Activated CD4-positive, alpha-beta T cell treated with anti-CD3 and anti-CD28 coated beads, Interleukin-2, amount 50 U/mL, for 48 hours (primary cell): ENCODE measurements at places on chromosomes 5 and 9.

- no peak for DNase-seq
Measured at GRCh38 chr5:96864922-96865530, 11.3 kb upstream of the ERAP2 start.

- DNase-seq, result no peak
Measured at GRCh38 chr5:181265092-181265671, 4.2 kb upstream of the TRIM52 start.

GRCh38 chr5:52771343-52772039 lies 16.2 kb upstream of the ITGA1 start:
- peak; percentile 46 for DNase-seq

GRCh38 chr5:58544195-58544594 lies 38.7 kb upstream of the RAB3C start:
- DNase-seq, result no peak

- peak; percentile 2 for DNase-seq
Measured at GRCh38 chr5:132013711-132014110, 2.3 kb upstream of the ACSL6 start.

DNA sequence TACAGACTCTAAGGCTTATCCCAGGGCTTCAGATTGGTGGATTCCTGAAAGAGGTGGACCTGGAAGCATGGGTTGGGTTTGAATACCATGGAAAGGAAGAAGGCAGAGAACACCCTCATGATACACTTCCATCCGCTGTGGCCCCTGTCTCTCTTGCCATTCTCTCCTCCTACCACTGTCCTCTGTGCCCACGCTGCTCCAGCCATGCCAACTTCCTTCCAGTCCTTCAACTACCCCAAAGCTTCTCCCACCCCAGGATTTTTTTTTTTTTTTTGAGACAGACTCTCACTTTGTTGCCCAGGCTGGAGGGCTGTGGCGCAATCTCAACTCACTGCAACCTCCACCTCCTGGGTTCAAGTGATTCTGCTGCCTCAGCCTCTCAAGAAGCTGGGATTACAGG lies 1.7 kb upstream of the SPARC start:
- no peak for DNase-seq

GRCh38 chr9:72955126-72955455 lies 2.2 kb upstream of the ALDH1A1 start:
- DNase-seq, result no peak

GRCh38 chr5:56070851-56071465 lies 76.2 kb upstream of the IL6ST start:
- DNase-seq, result no peak

DNA sequence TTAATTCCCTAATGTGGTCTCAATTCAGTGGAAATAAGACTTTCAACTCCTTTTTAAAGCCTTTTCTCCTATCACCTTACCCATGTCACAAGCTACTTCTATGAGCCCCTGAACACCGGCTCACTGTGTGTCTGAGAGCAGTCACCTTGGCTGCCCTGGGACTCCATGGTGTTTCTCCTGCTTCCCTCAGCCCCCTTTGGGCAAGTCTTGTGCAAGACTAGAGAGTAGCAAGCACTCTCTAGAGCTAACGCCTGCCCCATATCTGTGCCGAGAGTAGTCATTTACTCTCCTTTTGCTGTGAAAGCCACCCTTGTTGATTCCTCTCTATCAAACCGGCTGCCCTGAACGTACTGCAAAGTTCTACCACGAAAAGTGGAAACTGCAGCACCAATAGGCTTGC lies 77.9 kb upstream of the DAB2 start:
- DNase-seq, result no peak
